Fibroblast of pulmonary artery (primary cell): ENCODE measurements at places on chromosomes 12 and 14.

GRCh38 chr12:5912011-5912410 lies 33.0 kb downstream of the ANO2 start:
- DNase-seq: no peak

- no peak for DNase-seq
Observed at GRCh38 chr12:29563636-29564035, 66.2 kb upstream of the OVCH1 start.

GRCh38 chr12:49703647-49704137 lies 3.5 kb downstream of the FMNL3 start:
- DNase-seq: peak; percentile 48

- DNase-seq: no peak
Observed at GRCh38 chr12:106039242-106039641, 99.5 kb downstream of the NUAK1 start.

DNA sequence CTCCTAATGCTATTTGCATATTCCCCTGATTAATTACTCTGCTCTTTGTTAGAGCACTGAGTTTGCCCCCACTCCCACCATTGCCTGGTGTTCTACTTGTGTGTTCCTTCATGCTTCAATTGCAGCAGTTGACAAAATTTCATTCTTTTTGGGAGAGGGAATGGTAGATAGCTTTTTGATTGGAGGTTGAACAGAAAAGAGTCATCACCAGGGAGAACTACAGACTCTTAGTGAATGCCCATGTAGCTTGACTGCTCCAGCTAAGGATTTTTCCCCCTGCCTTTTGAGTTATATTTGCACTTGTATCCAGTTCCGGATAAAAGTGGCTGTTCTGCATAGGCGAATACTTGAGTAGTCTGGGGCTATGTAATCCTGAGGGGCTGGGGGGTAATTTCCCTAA lies 183.9 kb downstream of the ETNK1 start:
- DNase-seq: no peak

GRCh38 chr14:50366115-50366514 lies 30.6 kb downstream of the CDKL1 start:
- DNase-seq: no peak

DNA sequence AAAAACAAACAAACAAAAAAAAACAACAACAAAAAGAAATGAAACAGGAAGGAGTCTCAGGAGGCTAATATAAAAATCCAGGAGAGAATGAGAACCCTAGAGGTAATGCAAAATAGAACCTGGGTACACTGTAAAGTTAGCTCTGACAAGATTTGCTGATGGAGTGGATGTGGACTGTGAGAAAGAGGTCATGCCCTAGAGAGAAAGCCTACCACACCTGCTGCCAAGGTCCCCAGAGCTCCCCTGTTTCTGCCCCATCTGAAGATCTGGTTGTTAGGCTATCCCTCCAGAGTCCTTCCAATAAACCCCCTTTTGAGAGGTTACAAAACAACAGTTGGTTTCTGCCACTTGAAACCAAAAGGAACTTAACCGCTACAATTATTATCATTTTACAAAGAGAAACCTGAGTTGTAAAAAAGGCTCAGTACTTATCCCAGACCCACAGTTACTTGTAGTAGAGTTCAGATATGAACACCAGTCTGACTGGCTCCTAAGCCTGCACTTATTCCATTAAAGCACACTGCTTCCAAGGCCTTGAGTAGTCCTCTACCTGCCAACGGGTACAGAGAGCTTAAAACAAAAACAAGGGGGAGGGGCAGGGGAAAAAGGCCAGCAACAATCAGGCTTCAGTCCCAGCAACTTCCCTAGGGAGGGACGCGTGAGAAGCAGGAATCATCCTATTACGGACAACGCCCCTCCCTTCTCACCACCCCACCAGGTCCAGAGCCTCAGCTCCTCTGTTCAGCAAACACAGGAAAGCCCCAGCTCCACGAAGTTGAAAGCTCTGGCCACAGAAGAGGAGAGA lies 27.7 kb downstream of the PPP1R13B start:
- peak; percentile 48 for DNase-seq

- no peak for DNase-seq
Observed at GRCh38 chr12:124795081-124795948, 68.3 kb downstream of the SCARB1 start.

- peak; percentile 51 for DNase-seq
Observed at GRCh38 chr12:92927055-92927435, 2.0 kb downstream of the EEA1 start.

- peak; percentile 90 for DNase-seq
Observed at GRCh38 chr12:127230843-127231260, 1036.1 kb upstream of the TMEM132C start.

DNA sequence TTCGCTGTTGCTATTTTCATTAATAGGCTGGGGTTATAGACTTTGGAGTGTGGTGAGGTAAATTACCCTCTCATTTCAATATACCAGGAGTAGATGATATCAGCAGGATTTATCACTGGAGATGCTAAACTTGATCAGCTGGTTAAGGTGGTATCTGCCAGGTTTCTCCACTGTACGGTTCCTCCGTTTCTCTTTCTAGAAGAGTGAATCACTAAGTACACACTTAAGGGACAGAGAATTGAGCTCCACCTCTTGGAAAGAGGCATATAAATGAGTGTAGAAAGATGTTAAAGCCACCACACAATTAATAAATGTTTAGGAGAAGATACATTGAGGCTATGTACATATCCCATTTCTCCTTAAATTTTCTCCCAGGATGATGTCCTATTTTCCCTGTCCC lies 277.4 kb upstream of the GRIP1 start:
- DNase-seq: no peak

GRCh38 chr14:83559721-83560120 lies 1970.2 kb upstream of the FLRT2 start:
- DNase-seq: peak; percentile 34

GRCh38 chr14:64761441-64762043 lies 57.3 kb downstream of the PLEKHG3 start:
- DNase-seq: no peak

- no peak for DNase-seq
Observed at GRCh38 chr12:21336656-21337055, 1.9 kb upstream of the SLCO1A2 start.

- DNase-seq: no peak
Observed at GRCh38 chr12:49925433-49926204, 21.9 kb upstream of the FAIM2 start.

DNA sequence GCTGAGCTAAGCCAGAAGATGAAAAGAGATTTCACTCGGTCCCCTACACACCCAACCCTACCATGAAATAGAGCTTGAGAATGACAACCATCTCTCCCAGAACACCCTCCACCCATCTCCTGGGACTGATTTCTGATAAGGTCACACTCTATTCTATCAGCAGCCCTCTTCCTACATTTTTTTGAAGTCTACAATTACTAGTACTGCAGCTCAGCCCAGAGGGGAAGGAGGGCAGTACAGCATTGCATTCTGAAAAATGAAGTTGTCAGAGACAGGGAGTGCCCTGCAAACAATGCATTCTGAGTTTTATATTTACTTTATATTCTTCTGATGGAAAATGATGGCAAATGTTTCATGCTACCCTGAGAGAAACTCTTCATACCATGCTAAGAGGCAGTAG lies 318.5 kb downstream of the BCAT1 start:
- DNase-seq: no peak
